ENCODE measurements at places on chromosomes 2 and 18.

DNA sequence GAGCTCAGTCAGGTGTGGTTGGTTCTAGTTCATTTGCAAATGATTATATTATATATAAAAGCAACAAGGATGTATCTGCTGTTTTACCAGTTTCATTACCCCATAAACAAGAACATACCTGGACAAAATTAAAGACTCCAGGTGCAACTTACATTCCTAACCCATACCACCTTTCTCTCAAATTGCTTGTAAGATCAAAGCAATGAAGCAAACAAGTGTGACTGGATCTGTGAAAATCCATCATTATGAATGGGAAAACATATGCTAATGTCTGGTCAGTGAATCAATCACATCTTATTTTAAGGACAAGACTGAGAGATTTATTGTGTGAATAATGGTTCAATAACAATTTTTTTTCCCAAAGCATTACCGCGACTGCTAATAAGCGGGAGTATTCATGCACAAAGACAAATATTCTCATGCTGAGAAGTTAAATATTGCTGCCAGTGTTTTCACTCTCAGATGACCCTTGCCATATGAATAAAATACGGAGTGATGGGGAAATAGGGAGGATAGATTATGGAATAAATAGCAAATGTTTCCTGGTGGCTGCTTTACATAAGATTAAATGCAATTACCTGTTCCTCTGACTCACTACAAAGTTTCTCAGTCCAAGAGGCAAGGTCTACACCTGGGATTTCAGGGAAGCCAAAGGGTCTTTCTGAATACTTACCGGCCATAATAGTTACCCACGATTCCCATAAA is 59.3 kb downstream of the WDR75 start:
- DNase-seq: no peak

- DNase-seq: no peak
These were observed 37.8 kb upstream of the ZNF397 start for GRCh38 chr18:35203067-35203466.

DNA sequence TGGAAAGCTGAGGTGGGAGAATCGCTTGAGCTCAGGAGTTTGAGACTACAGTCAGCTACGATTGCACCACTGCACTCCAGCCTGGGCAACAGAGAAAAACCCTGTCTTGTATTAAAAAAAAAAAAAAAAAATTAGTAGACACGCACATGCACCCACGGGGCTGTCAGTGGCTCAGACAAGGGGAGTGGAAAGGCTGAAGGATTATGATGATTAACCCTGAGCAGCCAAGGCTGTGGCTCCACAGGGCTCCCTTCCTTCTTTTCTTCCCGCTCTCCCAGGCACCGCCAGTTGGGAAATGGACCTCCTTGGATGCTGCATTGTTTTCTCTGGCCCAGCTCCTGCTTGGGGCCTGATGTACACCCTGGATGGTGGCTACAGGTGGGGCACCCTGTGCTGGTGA is 49.0 kb upstream of the RAB6C start:
- DNase-seq: no peak

DNA sequence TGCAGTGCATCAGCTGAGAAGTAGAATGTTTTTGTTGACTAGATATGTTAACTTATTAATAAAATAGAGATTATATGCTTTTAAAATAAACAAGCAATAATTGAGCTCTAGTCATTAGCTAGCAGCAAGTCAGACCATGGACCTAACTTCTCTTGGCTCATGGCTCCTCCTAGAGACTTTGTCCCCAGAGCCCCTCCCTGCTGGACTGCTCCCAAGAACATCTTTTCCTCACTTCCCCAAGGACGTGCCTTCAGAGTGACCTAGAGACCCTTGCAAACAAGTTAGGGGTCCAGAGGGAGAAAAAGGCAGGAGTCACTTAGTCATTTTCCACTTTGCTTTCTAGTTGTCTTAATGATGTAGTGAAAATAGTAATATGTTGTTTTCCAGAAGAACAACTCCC is 312.5 kb upstream of the NRP2 start:
- DNase-seq: no peak

DNA sequence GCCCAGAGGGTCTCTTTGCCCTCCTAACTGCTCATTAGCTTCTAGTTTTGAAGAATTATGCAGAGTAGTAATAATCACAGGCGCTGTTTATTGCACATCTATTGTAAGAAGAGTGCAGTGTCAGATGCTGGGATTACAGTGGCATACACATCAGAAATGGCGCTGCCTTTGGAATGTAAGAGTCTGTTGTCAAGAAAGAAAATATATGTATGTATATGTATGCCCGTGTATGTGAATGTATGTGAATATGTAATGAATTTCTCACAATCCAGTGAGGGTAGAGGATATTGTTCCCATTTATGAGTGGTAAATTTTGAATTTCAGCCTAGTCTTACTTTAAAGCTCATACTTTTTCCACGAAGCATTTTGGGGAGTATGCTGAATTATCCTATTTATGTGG is 127.5 kb downstream of the PARD3B start:
- no peak for DNase-seq

DNA sequence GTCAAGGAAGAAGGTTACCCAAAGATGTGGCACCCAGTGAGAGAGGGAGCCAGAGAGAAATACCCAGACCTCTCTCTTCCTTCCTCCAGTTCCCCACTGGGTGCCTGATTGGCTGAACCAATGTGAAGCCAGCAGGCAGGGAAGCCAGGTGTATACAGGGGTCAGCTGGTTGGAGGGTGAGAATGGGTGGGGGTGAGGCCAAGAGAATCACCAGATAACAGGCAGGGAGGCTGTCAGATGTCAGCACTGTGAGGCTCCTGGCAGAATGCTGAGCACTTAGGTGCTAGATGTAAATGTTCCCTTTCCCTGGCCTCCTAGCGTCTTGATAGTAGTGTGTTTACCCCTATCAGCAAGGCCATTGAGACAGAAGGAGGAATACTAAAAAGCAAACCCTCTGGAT is 104.0 kb upstream of the MGAT5 start:
- DNase-seq: no peak

DNA sequence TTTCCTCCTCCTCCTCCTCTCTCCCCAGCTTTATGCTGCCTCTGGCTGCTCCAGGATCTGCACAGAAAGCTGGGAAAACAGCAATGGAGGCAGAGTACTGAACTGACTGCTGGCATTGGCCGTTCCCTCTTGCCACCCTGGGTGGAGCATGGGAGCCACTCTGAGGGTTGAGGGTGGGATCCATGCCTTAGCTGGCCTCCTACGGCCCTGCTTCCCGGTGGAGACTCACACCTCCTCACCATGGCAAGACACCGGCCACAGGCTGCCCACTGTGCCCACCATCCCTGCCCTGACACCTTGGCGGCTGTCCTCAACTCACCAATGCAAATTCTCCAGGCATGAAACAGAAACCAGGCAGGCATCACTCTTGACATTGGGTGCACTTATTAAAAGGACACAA is 832.3 kb upstream of the ID2 start:
- DNase-seq: no peak

DNA sequence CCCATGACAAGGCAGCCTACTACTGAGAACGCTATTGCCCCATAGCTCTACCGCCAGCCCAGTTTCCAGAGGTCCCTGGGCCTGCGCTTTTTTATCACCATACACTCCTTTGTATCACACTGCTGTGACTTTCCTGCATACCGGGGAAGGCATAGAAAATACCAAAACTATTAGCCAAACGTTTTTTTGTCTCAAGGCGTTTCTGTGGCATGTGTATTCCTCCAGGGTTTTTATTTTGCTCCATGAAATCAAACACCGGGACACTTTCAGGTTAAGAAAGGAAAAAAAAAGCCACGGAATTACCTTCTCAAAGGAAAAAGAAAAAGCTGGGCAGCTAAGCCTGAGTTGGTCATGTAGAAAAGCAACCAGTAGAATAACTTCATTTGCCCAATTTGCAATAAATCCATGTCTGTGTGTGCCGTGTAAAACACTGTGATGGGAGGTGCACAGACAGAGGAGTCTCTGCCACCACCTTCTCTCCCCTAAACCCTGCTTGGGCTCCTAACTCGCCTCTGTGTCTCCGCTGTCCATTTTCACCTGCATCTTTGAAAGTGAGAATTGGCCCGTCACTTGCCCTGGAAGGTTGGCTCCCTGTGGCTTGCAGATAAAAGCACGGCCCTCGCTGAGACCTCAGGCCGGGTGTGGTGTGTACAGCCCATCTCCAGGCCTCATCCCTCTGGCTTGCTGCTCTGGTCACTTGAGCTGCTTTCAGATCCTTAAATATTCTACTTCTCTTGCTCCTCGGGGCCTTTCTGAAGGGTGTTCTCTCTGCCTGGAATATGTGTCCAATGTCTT is 1.7 kb downstream of the AMER3 start:
- no peak for DNase-seq

DNA sequence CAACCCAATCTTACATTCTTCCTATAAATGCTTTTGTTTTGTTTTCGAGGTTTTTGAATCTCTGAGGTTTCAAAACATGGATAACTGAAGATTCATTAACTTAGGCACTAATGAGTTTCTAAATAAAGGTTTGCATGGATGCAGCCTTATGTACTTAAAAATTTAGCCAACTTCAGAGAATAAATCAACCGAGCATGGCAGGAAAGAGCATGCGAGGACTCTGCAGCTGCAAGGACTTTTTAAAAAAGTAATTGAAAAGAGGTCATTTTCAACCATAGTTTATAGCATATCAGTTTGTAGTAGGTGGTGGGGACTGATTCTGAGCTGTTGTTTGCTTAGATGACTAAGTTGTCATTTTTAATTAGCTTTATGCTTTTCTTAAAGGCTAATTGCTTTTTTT is 567.0 kb upstream of the ZEB2 start:
- DNase-seq: no peak

- no peak for DNase-seq
These were observed 63.5 kb downstream of the COL5A2 start for GRCh38 chr2:189116087-189116486.

DNA sequence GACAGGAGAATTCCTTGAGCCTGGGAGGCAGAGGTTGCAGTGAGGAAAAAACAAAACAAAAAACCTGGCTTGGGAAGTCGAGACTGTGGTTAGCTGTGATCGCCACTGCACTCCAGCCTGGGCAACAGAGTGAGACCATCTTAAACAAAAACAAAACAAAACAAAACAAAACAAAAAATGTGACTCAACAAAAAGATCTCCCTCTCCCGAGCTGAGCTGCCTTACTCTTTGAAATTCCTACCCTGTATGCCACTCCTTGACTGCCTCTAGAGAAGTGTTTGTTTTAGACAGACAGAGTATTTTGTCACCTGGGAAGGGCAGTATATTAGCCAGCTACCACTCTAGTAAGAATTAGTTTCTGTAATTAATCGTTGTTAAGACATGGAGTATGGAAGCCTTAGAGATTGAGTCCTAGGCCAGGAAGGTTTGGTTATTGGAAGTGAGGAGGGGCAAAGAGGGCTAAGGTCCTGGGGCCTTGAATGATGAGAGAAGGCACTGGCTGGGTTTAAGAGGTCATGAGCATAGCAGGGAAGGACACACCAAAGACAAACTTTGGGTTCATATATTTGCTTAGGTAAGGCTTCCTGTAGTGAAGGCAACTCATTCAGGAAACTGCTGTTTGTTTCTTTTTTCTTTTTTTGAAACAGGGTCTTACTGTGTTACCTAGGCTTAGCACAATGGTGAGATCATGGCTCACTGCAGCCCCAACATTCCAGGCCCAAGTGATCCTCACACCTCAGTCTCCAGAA is 56.0 kb downstream of the HAUS1 start:
- no peak for DNase-seq

DNA sequence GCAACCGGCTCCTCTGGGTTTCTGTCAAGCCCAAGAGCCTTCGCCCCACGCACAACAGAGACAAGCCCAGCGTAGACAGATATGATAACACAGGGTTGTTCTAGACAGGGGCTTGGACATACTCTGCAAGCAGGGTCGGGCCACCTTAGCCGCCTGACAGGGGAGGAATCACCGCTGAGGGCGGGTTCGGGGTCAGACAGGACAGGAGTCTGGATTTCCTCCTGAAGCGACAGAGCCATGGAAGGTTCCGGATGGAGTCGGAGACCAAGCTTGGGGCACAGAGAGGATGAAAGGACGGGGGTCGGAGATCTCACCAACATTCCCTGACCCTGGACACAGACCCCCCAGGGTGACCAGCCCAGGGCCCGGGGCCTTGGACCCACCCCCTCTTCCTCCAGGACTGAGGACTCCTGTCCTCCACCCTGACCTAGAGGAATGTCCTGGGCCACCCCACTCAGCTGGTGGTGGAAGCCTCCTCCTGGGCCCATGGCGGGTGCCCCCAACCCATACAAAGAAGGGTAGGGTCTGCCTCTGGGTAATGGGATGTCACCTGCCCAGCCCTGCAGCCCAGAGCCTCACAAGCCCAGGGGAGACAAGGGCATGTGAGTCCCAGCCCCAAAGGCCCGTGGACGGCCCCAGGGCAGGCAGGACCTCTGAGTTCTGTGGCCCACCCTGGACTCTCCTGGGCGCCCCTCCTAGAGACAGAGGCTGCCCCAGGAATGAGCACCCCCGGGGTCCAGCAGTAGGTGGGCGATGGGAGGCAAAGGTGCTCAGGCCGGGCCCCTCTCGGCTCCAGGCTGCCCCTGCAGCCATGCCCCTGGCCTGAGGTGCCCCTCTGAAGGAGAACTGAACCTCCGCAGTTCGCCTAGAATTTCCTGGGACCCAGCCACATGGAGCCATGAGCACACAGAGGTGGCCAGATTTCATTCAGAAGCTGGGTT is 44.1 kb upstream of the GPC1 start:
- peak; percentile 27 for DNase-seq

DNA sequence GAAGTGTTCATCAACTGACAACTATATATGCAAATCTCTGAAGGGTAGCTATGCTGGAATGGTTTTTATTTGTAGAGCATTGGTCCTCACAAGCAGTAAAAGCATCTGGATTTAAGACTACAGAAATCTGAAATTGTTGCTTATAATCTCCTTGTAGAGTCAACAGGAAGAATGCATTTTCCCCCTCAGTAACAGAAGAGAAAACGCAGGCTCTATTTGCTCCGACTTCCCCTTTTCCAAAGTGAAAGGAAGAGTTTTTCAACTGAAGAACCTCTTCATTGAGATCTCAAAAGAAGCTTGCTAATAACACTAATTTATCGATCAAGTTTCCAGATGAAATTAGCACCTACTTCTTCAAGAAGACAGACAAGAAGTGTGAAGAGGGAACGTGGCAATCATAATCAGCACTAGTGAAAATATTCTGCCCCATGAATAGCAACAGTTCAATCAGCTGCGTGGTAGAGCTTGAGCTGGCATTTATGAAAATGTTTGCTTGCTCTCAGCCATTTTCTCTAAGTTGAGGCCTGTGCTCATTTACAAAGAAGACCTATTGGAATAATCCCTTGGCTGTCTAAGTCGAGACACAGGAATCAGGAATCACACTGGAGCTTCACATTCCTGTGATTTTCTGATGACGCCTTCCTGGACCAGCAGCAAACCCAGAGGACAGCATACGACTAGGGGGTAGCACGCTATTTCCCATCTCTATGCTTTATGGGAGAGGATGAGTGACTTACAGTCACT is 43.7 kb downstream of the TGIF1 start:
- no peak for DNase-seq

Measured in dorsolateral prefrontal cortex (tissue), 122 donors.